A549 treated with AZD2906 at 1 μM for 4 hours (cell line): ENCODE measurements at places on chromosomes 7 and 10. TPM values are rescaled to one million over a fixed set of nuclear protein-coding genes. Genes with fewer than 3 reads are reported as not detected.

SPDYE2B gene
- not detected in 5 replicates for total RNA-seq

CPED1 gene
- not detected in 5 replicates for total RNA-seq

OR2F1 gene
- not detected in 5 replicates for total RNA-seq

OPN1SW gene
- not detected in 5 replicates for total RNA-seq

RGR gene
- total RNA-seq = not detected in 5 replicates

COL28A1 gene
- 0.42 to 1.1 TPM (median 0.57 TPM) in 5 replicates for total RNA-seq

EBLN1 gene
- 0.05 to 0.09 TPM in 2 of 5 replicates, not detected in the others for total RNA-seq

GET4 gene
- 40.6 to 71.2 TPM (median 59.6 TPM) in 5 replicates for total RNA-seq

MCM10 gene
- 17.9 to 24.7 TPM (median 20.1 TPM) in 5 replicates for total RNA-seq

KIAA1549 gene
- total RNA-seq = 5.1 to 6.0 TPM (median 5.3 TPM) in 5 replicates

ACSM6 gene
- not detected in 5 replicates for total RNA-seq

EIF4EBP2 gene
- total RNA-seq = 12.0 to 15.6 TPM (median 13.6 TPM) in 5 replicates

HYAL4 gene
- total RNA-seq = 0.05 TPM in 1 of 5 replicates, not detected in the others

DNAJC12 gene
- total RNA-seq = 41.3 to 56.6 TPM (median 50.0 TPM) in 5 replicates

KMT2C gene
- total RNA-seq = 5.8 to 9.1 TPM (median 7.1 TPM) in 5 replicates

IGFBP3 gene
- 123 to 196 TPM (median 157 TPM) in 5 replicates for total RNA-seq

MRC1 gene
- total RNA-seq = 0.01 to 0.02 TPM (median 0.02 TPM) in 4 of 5 replicates, not detected in the other

CNPY4 gene
- total RNA-seq = 9.2 to 10.9 TPM (median 10.2 TPM) in 5 replicates

ZNF365 gene
- total RNA-seq = 0.83 to 1.00 TPM (median 0.91 TPM) in 5 replicates

MAP3K8 gene
- 8.7 to 12.3 TPM (median 11.5 TPM) in 5 replicates for total RNA-seq

CALHM1 gene
- 0.02 TPM in 1 of 5 replicates, not detected in the others for total RNA-seq

VENTX gene
- 0.02 TPM in 1 of 5 replicates, not detected in the others for total RNA-seq

CALCR gene
- 0.06 TPM in 1 of 5 replicates, not detected in the others for total RNA-seq

SLC26A3 gene
- total RNA-seq = 0.02 to 0.05 TPM in 2 of 5 replicates, not detected in the others

ZNF511 gene
- total RNA-seq = 60.4 to 72.4 TPM (median 65.9 TPM) in 5 replicates

PPP1R3A gene
- not detected in 5 replicates for total RNA-seq

AMZ1 gene
- 0.05 to 0.08 TPM (median 0.06 TPM) in 5 replicates for total RNA-seq

EPHB6 gene
- total RNA-seq = 0.40 to 0.87 TPM (median 0.60 TPM) in 5 replicates

TACR2 gene
- 0.13 to 0.21 TPM (median 0.16 TPM) in 4 of 5 replicates, not detected in the other for total RNA-seq

RPP38 gene
- 34.3 to 36.2 TPM (median 34.9 TPM) in 5 replicates for total RNA-seq

MINDY4 gene
- total RNA-seq = 2.3 to 2.4 TPM (median 2.3 TPM) in 5 replicates

HOXA1 gene
- total RNA-seq = 2.1 to 3.4 TPM (median 3.2 TPM) in 5 replicates

ASB10 gene
- not detected in 5 replicates for total RNA-seq

AGMO gene
- 0.77 to 1.3 TPM (median 1.2 TPM) in 5 replicates for total RNA-seq

SLC29A3 gene
- total RNA-seq = 26.8 to 31.4 TPM (median 28.0 TPM) in 5 replicates

TMEM236 gene
- total RNA-seq = 0.03 to 0.07 TPM (median 0.05 TPM) in 5 replicates

SNX10 gene
- total RNA-seq = 4.1 to 6.4 TPM (median 5.5 TPM) in 5 replicates

CCDC146 gene
- 0.47 to 0.77 TPM (median 0.67 TPM) in 5 replicates for total RNA-seq

IL6 gene
- 0.59 to 1.3 TPM (median 1.2 TPM) in 5 replicates for total RNA-seq

TMEM140 gene
- 1.1 to 1.4 TPM (median 1.3 TPM) in 5 replicates for total RNA-seq

FAM3C gene
- total RNA-seq = 36.0 to 40.6 TPM (median 37.8 TPM) in 5 replicates

SH3PXD2A gene
- 0.71 to 1.0 TPM (median 0.82 TPM) in 5 replicates for total RNA-seq

LIPN gene
- total RNA-seq = not detected in 5 replicates

AZGP1 gene
- 0.17 TPM in 1 of 5 replicates, not detected in the others for total RNA-seq

CREB5 gene
- total RNA-seq = 2.9 to 5.0 TPM (median 4.1 TPM) in 5 replicates

NEUROD6 gene
- total RNA-seq = not detected in 5 replicates

NUTM2A gene
- 0.04 to 0.12 TPM (median 0.08 TPM) in 4 of 5 replicates, not detected in the other for total RNA-seq
